ENCODE measurements at places on chromosomes 4 and X.

DNA sequence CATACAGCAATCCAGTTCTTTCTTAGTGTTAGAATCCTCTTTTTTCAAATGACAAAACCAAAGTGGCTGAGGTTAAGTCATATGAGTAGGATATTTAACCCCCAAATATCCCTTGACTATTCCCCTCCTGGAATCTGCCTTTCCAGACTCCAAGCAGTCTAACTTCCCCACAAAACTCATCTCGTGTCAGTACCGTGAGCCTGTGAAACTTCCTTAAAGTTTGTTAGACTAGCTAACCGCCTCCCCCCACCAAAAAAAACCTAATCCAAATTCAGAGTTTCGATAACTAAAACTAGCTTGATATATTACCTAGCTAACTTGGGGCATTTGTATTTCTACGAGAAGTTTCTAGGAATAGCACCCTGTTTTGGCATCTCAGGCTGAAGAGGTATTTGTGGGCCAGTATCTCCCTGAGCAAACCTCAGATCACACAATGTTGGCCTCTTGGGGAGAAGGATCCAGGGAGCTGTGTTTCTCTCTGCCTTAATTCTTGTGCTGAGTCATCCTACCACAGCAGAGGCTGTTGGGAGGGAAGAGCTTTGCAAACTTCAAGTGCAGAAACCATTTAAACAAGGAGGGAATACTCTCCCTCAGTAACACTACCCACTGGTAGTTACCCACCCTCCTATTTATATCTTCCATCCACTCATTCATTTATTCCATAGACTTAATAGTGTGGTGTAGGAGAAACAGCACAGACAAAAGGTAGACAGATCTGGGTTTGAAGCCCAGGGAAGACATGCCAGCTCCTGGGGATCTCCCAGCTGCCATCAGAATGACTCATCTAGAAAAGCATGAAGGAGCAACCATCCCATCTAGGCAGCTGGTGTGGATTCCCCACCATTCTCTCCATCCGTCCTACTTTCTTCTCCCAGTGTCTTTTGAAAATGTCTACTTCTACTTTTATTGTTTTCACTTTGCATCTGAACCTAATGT, 39.3 kb upstream of the TXK start:
- DNase-seq, result no peak

DNA sequence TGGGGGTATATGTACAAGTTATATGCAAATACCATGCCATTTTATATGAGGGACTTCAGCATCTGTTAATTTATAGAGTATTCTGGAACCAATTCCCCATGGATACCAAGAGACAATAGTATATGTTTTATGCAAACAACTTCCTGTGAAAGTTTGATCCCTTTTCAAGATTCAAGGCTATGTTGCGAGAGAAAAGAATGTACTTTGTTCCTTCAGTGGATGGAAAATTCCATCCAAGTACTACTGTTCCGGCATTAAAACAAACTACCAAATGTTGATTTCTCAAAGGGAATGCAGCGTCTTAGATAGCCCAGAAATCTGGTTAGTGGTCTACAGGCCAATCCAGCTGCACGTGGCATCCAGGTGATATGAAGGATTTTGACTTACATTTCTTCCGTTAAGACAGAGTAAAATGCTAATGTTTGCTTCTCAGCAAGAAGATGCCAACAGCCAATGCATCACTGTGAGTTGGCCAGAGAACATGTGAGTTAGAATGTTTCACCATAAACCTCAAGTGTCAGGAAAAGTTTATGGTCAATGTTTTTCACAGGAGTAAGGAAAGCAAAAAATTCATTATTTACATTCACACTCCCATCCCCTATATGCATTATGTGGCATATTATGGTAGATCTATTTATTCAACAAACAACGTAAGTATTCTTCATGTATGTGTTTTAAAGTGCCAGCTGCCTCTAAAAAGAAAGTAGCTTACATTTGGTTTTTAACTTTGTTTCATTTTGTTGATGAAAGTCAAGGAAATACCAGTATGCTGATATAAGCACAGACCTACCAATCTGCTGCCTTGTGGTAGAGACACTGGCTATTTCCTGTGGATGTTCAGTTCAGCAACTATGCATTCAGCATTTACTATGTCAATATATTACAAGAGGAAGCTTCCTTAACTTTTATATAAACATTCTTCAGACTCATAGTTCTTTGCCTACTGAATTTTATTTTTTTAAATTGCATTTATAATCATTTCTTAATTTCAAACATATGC, 44.4 kb downstream of the METTL14 start:
- no peak for DNase-seq

DNA sequence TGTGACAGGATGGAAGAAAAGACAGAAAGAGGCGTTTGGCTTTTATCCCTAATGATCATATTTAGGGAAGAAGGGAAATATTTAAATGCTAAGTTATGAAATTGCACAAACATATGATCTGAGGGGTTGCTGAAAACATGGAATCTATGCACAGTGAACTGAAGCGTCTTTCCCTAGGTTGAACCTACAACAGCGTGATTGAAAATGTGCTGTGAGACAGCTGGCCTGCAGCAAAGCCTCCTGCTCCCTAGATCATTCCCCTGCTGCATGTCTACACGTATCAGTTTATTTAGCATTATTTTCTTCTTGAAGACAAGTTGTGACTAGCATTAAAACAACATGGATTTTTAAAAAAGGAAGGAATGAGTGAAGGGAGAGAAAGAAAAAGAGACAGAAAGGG, 272.5 kb upstream of the TRAM1L1 start:
- no peak for DNase-seq

GRCh38 chr4:26083987-26084386, 170.0 kb downstream of the SMIM20 start:
- no peak for DNase-seq

DNA sequence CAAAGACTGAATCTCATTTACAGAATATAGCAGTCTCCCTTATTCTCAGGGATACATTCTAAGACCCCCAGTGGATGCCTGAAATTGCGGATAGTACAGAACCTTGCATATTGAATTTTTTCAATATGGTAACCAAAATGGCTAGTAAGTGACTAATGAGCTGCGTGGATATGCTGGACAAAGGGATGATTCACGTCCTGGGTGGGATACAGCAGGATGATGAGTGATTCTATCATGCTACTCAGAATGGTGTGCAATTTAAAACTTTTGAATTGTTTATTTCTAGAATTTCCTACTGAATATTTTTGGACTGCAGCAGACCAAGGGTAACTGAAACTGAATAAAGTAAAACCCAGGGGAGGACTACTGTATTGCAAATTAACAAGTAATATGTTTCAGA, 66.7 kb downstream of the STAG2 start:
- DNase-seq, result no peak

GRCh38 chr4:182752158-182752910, 164.9 kb downstream of the DCTD start:
- DNase-seq, result no peak

- no peak for DNase-seq
These were observed 150.3 kb downstream of the GPAT3 start for GRCh38 chr4:83686166-83686565.

GRCh38 chrX:121011254-121011653, 25.7 kb upstream of the CT47A1 start:
- no peak for DNase-seq

- DNase-seq, result no peak
These were observed 138.9 kb upstream of the INPP4B start for GRCh38 chr4:142984871-142985585.

DNA sequence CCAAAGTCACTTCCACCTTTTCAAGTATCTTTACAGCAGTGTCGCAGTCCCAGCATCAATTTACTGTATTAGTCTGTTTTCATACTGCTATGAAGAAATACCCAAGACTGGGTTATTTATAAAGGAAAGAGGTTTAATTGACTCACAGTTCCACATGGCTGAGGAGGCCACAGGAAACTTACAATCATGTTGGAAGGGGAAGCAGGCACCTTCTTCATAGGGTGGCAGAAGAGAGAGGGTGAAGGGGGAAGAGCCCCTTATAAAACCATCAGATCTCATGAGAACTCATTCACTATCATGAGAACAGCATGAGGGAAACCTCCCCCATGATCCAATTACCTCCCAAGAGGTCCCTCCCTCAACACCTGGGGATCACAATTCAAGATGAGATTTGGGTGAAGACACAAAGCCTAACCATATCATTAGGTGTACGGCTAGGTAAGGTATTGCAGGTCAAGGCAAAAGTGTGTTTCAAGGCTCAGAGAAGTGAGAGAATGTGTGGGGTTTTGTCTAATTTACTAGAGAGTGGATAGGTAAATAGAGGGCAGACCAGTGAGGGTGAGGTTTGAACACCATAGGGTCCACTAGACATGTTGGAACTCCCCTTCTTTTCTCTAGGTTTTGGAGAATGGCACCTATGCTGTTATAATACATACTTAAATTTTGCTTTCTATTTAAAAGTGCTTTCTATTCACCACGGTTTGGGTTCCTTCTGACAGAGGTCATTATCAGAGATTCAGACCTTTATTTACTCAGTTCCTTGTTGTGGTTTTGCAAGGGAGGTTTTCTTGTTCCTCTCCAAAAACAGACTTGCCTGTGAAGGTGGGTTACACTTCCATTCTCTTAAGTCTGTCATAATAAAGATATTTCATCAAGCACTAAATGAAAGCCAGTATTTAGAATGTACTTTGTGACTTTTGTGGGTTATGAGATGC, 186.6 kb downstream of the CPEB2 start:
- no peak for DNase-seq

DNA sequence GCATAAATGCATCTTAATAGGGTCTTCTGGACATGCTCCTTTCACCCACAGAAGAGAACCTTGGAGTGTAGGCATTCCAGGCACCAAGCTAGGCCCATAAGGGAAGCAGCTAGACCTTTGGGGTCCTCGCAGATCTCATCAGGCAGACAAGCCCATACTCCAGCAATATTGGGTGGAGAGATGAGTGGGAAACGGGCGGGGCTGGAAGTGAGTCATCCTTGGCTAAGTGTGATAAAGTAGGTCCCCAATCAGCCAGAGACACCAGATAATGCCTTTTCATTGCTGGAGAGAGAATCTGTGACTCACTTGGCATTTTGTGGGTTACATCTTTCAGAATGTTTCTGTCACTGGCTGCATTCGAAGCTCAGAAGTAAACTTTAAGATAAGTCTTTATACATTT, 133.3 kb upstream of the MBNL3 start:
- DNase-seq, result no peak

DNA sequence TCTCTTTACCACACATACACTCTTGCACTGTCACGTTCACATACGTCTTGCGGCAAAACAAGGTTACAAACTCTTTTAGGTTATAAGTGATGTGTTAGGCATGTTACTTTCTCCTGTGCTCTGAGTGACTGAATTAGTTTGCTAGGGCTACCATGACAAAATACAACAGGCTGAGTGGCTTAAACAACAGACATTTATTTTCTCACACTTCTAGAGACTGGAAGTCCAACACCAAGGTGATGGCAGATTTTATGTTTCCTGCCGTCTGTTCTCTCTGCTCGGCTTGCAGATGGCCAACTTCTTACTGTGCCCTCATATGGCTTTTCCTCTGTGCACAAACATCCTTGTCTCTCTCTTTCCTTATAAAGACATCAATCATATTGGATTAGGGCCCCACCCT, 1224.3 kb upstream of the TENM3 start:
- DNase-seq, result no peak

GRCh38 chr4:118983293-118983692, 94.6 kb downstream of the SYNPO2 start:
- no peak for DNase-seq

GRCh38 chrX:20967725-20968124, 406.5 kb upstream of the CNKSR2 start:
- peak; percentile 5 for DNase-seq

GRCh38 chrX:96776966-96777365, 92.3 kb downstream of the DIAPH2 start:
- no peak for DNase-seq

DNA sequence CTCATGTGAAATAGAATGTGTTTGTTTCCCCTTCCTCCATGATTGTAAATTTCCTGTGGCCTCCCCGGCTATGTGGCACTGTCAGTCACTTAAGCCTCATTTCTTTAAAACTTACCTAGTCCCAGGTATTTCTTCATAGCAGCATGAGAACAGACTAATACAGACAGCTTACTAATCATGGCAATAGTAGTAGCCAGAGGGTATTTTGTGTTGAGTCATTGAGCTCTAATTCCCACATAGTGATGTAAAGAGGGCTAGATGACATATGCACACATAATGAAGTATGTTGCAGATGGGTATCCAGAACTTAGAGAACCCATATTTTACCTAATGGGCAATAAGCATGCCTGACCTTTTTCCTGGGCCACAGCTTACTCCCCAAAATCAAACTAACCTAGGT, 1197.2 kb downstream of the PCDH7 start:
- DNase-seq, result no peak

DNA sequence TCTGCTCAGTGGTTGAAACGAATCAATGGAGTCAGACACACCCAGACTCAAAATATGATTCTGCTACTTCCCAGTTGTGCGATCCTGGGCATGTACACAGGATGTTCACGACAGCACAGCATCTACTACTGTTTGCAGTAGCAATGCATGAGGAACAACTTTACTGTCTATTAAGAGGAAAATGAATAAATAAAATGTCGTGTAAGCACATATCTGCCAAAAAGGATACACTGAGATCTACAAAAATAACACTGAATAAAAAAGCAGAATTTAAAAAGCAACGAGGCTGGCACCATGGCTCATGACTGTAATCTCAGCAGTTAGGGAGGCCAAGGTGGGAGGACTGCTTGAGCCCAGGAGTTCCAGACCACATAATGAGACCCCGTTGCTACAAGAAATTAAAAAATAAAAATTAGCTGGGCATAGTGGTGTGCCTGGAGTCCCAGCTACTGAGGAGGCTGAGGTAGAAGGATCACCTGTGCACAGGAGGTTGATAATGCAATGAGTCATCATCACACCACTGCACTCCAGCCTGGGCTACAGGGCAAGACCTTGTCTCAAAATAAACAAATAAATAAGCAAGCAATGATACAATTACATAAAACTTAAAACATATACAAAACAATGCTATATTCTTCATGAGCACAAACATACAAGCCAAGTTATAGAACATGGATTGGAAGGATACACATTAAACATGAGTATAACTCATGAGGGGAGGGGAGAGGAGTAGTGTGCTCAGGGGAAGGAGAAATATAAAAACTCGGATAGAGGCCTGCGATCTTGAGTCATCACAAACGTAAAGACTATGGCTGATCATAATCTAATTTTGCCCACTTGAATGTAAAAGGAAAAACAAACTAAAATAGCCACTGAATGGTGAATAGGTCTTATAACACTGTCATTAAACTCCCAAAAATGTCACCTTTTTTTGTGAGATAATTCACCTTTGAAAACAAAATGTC, 8.6 kb downstream of the CFAP97 start:
- no peak for DNase-seq

GRCh38 chrX:42803320-42803719, 25.4 kb upstream of the PPP1R2C start:
- no peak for DNase-seq

GRCh38 chr4:72076562-72076961, 44.8 kb downstream of the NPFFR2 start:
- no peak for DNase-seq

GRCh38 chr4:147524601-147525000, 43.7 kb downstream of the EDNRA start:
- no peak for DNase-seq

GRCh38 chr4:988726-989721, 2.2 kb downstream of the IDUA start:
- DNase-seq, result no peak

Data from NCI-H1930 (cell line).